Cerebellar nuclear complex (tissue), 1 donor: ENCODE measurements at places on chromosomes 1 and 21.

GRCh38 chr1:12409681-12410080 is 179.9 kb downstream of the VPS13D start:
- no peak for DNase-seq

DNA sequence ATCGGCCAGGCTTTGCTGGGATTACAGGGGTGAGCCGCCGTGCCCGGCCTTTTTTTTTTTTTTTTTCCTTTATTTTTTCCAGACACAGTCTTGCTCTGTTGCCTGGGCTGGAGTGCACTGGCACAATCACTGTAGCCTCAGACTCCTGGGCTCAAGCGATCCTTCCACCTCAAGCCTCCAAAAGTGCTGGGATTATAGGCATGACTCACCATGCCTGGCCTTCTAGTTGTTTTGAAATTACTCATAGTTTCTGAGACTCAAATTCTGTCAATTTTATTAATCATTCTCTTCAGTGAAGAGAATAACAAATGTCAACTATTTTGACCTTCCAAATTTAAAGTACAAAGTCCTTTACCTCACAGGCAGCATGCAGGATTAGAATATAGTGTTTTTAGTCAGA is 374.5 kb downstream of the PLA2G4A start:
- no peak for DNase-seq

DNA sequence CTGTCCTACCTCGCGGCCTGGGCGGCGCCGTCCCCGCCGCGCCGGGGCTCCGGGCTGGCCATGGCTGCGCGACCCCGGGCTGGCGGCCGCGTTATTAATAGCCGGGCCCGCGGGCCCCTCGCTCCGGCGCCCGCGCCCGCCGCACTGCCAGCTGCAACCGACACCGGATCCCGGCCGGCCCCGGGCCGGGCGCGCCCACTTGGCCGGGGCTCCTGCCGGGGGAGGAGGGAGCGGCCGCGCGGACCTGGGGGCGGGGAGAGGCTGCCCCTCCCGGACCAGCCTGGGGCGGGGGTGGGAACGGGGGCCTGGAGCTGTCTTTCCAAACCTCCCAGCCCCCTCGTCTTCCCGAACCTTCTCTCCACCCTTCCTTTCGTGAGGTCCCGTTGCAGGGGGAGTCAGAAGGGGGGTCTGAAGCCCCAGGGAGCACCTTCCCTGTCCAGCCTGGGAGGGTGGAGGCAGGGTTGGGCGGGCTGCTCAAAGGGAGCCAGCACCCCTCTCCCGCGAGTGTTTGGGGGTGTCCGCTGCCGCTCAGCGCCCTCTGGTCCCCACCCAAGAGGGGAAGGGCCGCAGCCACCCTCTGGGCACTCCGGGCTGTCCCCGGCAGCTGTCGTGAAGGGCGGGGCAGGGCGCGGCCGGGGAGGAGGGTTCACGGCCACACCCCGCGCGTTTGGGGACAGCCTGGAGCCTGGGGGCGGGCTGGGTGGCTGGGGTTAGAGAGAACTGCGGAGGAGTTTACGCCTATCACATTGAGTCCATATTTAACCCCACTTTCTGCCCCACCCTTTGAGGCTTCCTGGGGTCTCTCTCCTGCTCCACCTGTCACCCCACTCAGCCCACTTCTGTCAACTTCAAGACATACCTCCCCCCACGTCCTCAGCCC is at the start of gene SYNC:
Gene SYNC (minus strand): TSS at position 172 of the 880 bp plus-strand sequence. CDS start 110 bp downstream, at position 62.
- no peak for DNase-seq

- DNase-seq: no peak
Measured at GRCh38 chr1:29396438-29397255, 160.3 kb downstream of the PTPRU start.

DNA sequence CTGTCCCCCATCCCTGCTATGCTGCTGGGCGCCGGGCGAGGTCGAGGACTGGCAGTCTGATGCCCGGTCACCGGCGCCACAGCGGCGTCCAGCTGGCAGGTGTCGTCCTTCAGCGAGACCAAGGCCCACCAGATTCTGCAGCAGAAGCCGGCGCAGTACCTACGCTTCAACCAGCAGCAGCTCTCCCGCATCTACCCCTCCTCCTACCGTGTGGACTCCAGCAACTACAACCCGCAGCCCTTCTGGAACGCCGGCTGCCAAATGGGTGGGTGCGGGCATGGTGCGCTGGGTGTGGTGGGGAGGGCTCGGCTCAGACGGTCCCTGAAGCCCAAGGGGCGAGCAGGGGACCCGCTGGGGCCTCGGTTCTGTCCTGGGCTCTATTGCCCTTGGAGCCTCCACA is 20.7 kb downstream of the PLCH2 start:
- no peak for DNase-seq

- no peak for DNase-seq
Measured at GRCh38 chr1:154808261-154808908, 61.7 kb downstream of the KCNN3 start.

- no peak for DNase-seq
Measured at GRCh38 chr1:109931189-109931731, 20.6 kb downstream of the CSF1 start.

DNA sequence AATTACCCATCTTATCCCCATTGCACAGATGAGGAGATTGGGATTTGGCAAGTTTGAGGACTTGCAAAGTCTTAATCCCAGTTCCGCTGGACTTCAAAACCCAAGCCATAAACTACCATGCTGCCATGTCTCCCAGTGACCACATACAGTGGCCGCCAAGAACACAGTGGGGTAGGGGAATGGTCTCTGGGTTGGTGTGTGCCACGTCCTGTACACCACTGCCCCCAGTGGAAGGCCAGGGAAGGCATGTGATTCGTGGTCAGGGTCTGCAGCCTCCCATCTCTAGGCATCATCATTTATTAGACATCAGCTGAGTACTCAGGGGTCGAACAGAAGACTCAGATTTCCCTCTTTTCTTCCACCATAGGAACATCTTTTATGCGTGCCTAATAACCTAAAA is 76.0 kb downstream of the MAN1C1 start:
- no peak for DNase-seq

- no peak for DNase-seq
Measured at GRCh38 chr1:18203645-18204044, 96.0 kb downstream of the IGSF21 start.

DNA sequence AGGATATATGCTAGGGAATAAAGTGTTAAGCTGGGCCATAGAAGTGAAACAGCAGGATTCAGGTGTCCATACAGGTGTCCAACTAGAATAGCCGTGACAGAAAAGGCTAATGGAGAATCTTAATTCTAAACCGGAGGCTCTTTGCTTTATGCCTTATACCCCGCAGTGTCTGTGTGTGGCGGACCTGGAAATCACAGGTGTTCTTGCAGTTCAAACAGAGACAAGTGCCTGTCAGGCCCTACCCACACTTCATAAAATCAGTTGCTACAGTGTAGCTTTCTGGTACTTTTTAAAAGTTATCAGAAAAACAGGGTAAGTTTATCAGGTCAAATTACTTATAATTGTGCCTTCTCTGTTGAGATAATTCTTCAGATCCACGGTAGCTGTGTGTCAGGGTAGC is 293.9 kb downstream of the LRRC7 start:
- no peak for DNase-seq

- no peak for DNase-seq
Measured at GRCh38 chr21:24290151-24290833, 1317.0 kb downstream of the MRPL39 start.

DNA sequence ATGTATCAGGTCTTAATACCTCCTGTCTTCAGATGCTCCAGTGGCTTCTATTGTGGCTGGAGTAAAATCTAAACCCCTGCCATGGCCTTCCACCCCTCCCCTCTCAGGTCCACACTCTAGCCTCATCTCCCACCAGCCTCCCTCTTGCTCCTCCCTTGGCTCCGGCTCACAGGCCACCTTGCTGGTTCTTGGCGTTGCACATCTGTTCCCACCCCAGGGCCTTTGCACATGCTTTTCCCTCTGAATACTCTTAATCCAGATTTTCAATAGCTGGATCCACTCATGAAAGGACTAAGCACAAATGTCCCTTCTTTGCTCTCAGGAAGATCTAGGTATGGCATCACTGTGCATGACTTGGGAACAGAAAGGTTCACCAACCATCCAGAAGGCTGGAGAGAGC is 415.4 kb upstream of the VAMP3 start:
- DNase-seq: no peak

DNA sequence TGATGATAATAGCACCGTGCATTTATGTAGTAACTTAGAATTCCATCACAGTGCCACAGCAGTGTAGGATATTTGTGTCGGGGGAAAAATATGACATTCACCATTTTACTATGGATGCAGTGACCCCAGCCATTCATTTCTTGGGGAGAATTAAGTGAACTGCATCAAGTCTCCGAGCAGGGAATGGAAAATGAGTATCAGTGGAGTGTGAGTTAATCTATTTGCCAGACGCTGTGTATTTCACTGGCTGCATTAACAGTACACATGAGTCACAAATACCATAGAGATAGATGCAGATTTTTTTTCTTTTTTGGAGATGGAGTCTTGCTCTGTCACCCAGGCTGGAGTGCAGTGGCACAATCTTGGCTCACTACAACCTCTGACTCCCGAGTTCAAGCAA is 33.8 kb upstream of the SLC45A1 start:
- DNase-seq: no peak

DNA sequence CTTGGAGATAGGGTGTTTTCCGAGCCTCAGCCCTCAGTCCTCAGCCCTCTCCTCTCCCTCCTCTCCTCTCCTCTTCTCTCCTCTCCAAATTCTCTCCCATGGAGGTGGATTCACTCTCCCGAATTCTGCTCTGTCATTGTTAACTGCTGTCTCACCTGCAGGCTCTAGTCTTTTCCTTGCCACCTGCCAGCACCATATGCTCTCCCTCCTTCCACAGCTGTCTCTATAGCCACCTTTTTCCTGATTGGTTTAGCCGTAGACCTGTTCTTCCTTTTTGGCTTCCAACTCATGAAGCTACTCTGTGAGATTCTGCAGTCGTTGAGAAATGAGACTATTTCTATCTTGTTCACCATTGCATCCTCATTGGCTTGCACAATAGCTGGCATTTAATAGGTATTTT is 19.7 kb downstream of the COG2 start:
- DNase-seq: peak; percentile 55
